ENCODE measurements at places on chromosomes 12 and 14.

GRCh38 chr14:103740991-103741689 is 25.5 kb downstream of the ZFYVE21 start:
- no peak for DNase-seq

- peak; percentile 83 for DNase-seq
These were observed 14.8 kb downstream of the JDP2 start for GRCh38 chr14:75442642-75443041.

GRCh38 chr14:22485178-22485577 is 103.8 kb downstream of the DAD1 start:
- no peak for DNase-seq

DNA sequence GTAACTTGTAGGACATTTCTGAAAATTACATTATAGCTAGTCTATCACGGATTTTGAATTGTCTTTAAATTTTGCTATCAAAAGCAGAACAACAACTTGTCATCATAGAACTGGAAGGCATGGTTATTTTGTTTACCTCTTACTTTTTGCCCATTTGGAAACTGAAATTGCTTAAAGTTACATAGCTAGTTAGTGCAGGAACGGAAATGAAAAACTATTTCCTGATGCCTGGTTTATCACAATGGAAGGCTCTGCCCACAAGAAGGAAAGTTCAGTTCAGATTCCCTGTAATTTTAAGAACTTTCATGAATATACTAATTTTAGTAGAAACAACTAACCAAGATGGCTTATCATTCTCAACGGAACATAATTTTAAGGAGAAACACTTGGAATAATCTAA is 427.7 kb downstream of the RAD51B start:
- no peak for DNase-seq

DNA sequence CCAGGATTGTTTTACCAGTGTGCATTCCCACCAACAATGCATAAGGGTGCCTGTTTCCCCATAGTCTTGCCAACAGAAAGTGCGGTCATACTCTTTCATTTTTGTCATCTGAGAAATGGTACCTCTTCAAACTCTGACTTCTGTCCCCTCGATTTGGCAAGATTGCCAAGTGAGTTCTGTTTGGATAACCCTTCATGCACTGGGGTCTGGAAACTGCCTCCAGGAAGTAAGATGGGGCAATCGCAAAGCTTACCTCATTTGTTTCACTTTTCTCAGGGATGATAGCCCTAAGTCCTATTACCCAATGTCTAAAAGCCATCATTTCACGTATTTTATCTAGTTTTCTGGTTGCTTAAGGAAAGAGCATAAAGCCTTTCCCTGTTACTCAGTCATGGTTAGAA is 28.6 kb upstream of the NR1H4 start:
- DNase-seq = no peak

DNA sequence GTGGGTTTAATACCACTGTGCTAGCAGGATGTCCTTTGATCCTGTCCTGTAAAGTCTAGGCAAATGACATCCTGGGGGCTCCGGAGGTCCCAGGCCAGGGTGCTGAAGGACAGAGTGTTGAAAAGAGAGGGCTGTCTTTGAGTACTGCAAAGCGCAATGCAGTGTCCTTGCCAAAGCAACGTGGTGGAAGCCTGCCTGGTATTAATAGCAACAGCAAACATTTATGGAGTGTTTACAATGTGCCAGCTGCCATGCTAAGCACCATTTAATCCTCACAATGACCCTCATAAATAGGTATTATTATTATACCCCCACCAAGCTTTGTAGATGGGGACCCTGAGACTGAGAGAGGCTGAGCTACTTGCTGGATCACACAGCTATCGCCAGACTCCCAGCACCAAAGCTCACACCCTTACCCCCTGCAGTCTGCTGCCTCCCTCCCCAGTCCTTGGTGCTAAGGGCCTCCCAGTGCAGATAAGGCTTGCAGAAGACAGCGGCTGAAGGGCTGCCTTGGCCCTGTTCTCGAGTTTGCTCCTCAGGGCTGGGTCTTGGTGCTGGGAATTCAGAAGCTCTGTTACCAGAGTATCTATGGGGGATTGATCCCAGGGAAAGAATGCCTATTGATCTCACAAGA is 427.7 kb downstream of the FUT8 start:
- no peak for DNase-seq

GRCh38 chr12:58728397-58728796 is 191.9 kb downstream of the LRIG3 start:
- DNase-seq = no peak

GRCh38 chr12:78121969-78122610 is 291.4 kb downstream of the NAV3 start:
- no peak for DNase-seq

DNA sequence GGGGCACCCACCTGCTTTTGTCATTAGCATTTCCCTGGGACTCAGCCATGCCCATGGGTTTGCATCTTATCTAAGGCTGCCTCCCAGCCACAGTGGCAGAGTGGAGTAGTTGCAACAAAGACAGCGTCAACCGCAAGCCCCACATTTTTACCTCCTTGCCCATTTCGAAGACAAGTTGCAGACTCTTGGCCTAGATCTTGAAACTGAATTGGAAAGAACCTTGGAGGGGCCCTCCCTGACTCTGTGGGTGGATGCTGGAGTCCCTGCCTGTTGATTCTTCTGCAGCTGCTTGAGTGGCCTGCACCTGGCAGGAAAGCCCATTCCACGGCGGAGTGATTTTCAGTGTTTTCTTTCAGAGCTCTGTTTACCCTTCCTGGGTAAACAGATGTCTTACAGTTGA is 309.0 kb downstream of the VRK1 start:
- DNase-seq = no peak

DNA sequence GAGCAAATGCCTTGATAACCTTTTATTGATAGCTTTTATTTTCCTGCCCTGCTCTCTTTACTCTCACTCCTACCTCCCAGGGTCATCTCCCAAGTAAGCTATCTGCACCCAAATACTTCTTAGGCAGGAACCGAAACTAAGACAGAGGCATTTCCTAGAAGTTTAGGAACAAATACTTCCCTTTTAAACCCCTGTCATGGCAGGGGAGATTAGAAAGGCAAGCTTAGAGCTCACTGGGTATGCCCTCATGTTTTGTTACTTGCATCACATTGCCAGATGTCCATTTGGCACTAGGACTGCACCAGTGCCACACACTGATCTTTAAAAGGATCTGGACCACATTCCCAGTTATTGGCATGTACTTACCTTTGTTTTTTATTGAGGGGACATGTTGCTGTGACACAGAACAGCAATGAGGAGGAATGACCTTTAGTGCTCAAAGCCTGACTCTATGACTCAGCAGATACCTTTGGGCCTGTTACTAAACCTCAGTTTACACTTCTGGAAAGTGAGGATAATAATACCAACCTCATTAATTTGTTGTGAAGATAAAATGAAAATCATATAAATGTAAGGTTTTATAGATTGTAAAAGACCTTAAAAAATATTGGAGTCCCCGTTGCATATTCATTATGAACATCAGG is 40.9 kb upstream of the MBIP start:
- no peak for DNase-seq

DNA sequence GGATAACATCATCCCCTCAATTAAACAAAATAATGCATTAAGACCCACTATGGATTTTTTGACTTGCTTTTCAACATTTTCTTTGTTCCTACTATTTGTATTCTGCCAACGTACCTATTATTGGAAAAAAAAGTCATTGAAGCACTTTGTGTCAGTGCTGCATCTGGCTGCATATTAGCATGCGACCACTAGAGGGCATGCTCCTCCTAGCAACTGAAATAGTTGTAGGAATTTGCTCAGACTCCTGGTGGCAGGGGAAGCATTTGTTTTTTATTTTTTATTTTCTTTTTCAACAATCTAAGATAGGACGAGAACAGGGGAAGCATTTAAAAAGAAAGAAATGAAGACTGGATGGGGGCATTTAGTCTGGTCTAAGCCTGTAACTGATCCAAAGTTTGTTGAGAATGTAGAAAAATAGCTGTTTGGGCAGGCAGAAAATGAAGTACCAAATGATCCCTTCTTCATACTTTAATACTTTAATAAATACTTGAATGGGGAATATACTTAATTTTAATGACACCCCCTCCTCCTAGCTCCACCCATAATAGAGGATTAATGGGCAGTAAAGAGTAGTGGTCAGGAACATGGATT is 14.5 kb upstream of the CLEC4A start:
- DNase-seq = peak; percentile 15

- no peak for DNase-seq
These were observed 118.7 kb upstream of the CDKN3 start for GRCh38 chr14:54278087-54278486.

DNA sequence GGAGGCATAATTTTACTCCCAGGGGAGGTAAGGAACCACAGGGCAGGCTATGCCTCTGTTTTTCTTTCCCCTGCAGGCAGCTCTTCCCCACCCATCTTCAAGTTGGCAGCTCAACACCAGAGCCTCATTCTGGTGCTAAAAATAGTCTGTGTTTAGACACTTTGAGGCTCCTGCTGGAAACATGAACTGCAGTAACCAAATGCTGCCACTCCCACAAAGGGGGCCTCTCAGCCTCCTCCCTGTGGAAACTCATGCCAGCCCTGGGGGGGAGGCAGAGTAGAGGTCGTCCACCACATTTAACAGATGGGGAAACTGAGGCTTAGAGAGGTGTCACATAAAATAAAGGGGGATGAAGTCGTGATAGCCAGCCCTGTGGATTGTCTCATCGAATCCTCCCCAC is 61.4 kb downstream of the WSCD2 start:
- DNase-seq = no peak

All from GM04503 (cell line).